ENCODE measurements at places on chromosomes 5 and 9. TPM values are rescaled to one million over a fixed set of nuclear protein-coding genes. Genes with fewer than 3 reads are reported as not detected.

Gene SHOC1
- total RNA-seq, result 0.55 TPM

GRCh38 chr5:139076111-139076510 lies 122.1 kb downstream of the SIL1 start:
- peaks cover 33% of the 10 kb centered on the region for H3K4me1 ChIP-seq
- H3K4me3 ChIP-seq, result no peak overlapping the region
- no peaks in the 10 kb centered on the region for H3K36me3 ChIP-seq
- H3K27me3 ChIP-seq, result no peaks in the 10 kb centered on the region
- peak overlapping the region; percentile 71 for H3K27ac ChIP-seq

Gene DOCK2
- 3.9 TPM for total RNA-seq

Gene PCDHAC1
- 0.67 TPM for total RNA-seq

DNA sequence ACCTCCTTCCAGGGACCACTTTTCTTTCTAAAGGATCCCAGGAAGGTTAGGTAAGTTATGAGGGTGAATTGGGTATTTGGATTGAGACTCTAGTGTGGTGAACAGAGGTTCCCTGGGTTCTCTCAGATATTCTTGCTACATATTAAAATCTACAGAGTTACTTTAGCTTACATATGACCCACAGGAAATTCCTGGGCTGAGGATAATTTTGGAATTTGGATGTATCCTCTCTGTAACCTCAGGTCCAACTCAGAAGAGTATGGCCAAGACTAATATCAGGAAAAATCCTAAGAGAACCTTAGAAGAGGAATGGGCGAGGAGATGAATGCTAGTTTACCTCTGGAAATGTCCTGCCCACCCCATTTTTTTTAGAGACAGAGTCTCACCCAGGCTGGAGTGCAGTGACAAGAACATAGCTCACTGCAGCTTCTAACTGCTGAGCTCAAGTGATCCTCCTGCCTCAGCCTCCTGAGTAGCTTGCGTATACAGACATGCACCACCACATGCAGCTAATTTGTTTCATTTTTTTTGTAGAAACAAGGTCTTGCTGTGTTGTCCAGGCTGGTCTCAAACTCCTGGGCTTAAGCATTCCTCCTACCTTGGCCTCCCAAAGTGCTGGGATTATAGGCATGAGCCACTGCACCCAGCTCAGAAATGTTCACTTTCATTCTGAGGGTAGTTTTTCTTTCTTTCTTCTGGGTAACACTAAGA lies 196.4 kb downstream of the ARHGEF28 start:
- peaks cover 18% of the 10 kb centered on the region for H3K4me1 ChIP-seq
- no peaks in the 10 kb centered on the region for H3K27me3 ChIP-seq
- DNase-seq, result no peak

- peaks cover 7% of the 10 kb centered on the region for H3K36me3 ChIP-seq
- no peak for DNase-seq
- H3K4me1 ChIP-seq, result no peaks in the 10 kb centered on the region
Measured at GRCh38 chr9:128335161-128335560, 5.2 kb upstream of the SLC27A4 start.

DNA sequence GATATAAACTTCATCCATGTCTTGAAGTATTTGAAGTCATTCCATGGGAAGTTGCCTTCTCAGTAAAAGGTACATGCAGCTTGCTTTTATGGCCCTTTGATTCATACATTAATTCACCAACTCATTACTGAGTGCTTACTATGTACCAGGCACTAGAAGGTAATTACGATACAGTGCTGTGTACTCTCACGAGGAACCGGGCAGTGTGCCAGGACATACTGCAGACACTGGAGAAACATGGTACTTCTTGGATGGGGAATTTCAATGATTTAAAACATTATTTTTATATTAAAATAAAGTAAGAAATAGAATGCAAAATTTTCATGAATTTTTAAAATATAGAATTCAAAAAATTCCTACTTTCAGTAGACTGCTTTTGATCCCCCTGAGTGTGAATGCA lies 71.4 kb upstream of the WDR41 start:
- H3K27me3 ChIP-seq, result peaks cover 22% of the 10 kb centered on the region
- H3K4me3 ChIP-seq, result no peak overlapping the region
- no peak overlapping the region for H3K27ac ChIP-seq
- DNase-seq, result no peak
- no peaks in the 10 kb centered on the region for H3K4me1 ChIP-seq

GRCh38 chr5:3116366-3116765 lies 364.9 kb upstream of the IRX2 start:
- peaks cover 14% of the 10 kb centered on the region for H3K27me3 ChIP-seq
- H3K4me3 ChIP-seq, result no peak overlapping the region
- H3K4me1 ChIP-seq, result no peaks in the 10 kb centered on the region
- DNase-seq, result no peak

GRCh38 chr5:89878140-89879132 lies 531.1 kb downstream of the CETN3 start:
- H3K27ac ChIP-seq, result no peak overlapping the region
- no peaks in the 10 kb centered on the region for H3K36me3 ChIP-seq
- no peak overlapping the region for H3K4me3 ChIP-seq
- no peaks in the 10 kb centered on the region for H3K27me3 ChIP-seq
- H3K4me1 ChIP-seq, result no peaks in the 10 kb centered on the region

DNA sequence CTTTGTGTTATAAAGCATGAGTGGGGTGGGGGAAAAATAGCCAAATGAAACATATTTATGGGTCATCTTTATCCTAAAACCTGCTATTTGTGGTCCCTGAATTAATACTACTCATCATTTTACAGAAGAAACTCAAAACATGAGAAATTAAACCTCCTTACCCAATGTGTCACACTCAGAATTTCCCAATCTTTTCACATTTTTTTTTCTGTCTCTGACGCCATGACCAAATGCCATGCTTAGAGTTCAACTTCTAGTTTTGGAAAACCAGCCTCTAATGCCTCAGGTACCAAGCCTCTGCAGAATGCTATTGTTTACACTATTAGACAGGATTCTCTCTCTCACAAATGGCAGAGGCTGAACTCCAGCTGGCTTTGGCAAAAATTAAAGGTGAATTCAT lies 505.5 kb upstream of the WWC1 start:
- no peaks in the 10 kb centered on the region for H3K36me3 ChIP-seq
- DNase-seq, result no peak
- peak overlapping the region; percentile 49 for H3K27ac ChIP-seq
- no peak overlapping the region for H3K4me3 ChIP-seq
- no peaks in the 10 kb centered on the region for H3K27me3 ChIP-seq

DNA sequence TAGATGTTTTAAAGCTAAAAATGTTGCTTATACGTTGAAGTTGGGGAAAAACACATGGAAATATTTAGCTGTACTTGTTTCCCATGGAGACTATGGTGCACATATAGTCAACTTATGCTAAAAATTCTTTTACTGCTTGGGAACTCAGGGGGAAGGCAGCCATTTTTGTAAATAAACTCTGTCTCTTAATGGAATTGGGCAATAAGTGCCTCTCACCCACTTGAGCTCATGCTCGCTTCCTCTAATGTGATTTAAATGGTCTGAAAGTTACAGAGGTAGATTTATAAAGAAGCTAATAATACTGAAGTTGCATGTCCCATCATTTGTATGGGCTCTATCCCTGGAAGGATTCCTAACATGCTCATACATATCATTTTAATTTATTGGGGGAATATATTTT lies 523.8 kb downstream of the RASEF start:
- H3K27me3 ChIP-seq, result no peaks in the 10 kb centered on the region
- H3K4me3 ChIP-seq, result no peak overlapping the region
- DNase-seq, result no peak
- H3K36me3 ChIP-seq, result no peaks in the 10 kb centered on the region

DNA sequence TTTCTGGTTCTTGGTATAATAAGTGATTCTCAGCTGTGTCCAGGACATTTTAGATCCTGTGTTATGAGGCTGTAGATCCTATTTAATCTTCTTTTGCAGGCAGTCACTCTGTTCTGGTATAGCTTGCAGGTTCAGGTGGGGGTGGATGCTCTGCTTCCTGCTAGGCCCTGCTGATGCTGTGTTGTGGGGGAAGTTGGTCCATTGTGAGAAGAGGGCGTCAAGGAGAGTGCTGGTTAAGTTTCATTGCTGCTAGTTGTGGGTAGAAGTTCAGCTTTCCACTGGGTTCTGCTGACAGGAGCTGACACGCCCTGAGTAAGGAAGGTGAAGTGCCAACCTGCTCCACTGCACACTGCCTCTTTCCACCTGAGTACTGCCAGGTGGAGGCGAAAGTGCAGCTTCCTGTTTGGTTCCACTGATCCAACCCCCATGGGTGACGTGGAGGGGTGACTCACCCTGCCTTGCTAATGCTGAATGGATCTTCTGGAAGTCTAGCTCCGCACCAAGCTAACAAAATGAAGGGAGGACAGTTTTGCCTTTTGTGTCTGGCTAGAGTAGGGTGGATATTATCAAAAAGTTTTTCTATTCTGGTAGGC lies 16.3 kb downstream of the NMRK1 start:
- H3K4me3 ChIP-seq, result no peak overlapping the region
- H3K4me1 ChIP-seq, result peaks cover 5% of the 10 kb centered on the region
- H3K36me3 ChIP-seq, result peaks cover 4% of the 10 kb centered on the region

GRCh38 chr5:170319301-170319700 lies 21.7 kb upstream of the LCP2 start:
- H3K36me3 ChIP-seq, result no peaks in the 10 kb centered on the region
- H3K4me3 ChIP-seq, result no peak overlapping the region
- no peaks in the 10 kb centered on the region for H3K27me3 ChIP-seq
- H3K4me1 ChIP-seq, result peaks cover 10% of the 10 kb centered on the region

GRCh38 chr5:38757451-38758245 lies 88.2 kb upstream of the OSMR start:
- no peaks in the 10 kb centered on the region for H3K36me3 ChIP-seq
- H3K27me3 ChIP-seq, result no peaks in the 10 kb centered on the region
- no peak for DNase-seq
- no peak overlapping the region for H3K4me3 ChIP-seq

DNA sequence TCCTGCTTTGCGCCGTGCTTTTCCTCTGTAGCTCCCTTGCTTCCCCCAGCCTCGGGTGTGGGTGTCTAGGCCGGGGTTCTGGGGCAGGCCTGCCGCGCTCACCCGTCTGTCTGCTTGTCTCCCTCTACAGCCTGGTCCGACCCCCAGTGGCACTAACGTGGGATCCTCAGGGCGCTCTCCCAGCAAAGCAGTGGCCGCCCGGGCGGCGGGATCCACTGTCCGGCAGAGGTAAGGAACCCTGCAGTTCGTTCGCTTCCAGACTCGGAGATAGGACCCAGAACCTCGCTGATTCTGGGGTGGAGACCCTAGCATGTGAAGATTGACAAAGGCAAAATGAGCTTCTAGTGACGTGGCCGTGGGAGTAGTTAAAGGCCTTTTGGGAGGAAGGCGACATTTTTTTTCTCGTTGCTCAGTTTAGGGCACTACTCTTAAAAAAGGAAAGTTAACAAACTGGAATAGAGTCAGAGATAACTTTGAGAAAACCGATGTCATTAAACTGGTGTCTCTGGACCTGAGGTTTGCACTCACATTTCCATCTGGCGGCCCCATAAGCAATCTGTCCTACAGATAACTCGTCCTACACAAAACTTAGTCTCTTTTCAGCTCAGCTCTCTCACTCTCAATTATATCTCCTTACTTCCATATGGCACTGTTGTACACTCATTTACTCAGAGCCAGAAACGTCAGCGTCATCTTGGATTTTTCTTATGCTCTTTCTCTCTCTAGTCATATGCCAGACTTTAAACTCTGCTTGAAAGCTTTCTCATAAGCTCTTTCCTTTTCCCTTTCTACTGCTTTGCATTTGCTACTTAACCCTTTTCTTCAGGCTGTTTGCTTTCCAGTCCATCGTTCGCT lies 561 bp downstream of the SEC61B start:
- H3K36me3 ChIP-seq, result no peaks in the 10 kb centered on the region
- H3K27me3 ChIP-seq, result no peaks in the 10 kb centered on the region
- peak overlapping the region; percentile 91 for H3K4me3 ChIP-seq
- no peak for DNase-seq
- H3K27ac ChIP-seq, result peak overlapping the region; percentile 95

DNA sequence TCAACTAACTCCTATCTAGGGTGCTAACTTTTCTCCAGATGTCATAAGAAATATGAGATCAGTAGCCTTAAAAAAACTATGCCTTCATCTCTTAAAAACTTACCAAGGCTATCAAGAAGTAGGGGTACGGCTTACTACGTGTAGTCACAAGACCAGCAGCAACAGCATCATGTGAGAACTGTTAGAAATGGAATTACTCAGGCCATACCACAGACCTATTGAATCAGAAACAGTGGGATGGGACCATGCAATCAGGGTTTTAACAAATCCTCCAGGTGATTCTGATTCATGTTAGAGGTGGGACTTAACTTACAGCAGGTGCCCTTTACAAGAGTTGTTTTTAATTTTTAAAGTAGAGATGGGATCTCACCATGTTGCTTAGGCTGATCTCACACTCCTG lies 4.6 kb downstream of the IFNE start:
- no peaks in the 10 kb centered on the region for H3K36me3 ChIP-seq
- H3K27me3 ChIP-seq, result no peaks in the 10 kb centered on the region
- DNase-seq, result no peak
- H3K4me3 ChIP-seq, result no peak overlapping the region
- H3K4me1 ChIP-seq, result no peaks in the 10 kb centered on the region
- H3K27ac ChIP-seq, result no peak overlapping the region

Gene RNF183
- total RNA-seq, result not detected

DNA sequence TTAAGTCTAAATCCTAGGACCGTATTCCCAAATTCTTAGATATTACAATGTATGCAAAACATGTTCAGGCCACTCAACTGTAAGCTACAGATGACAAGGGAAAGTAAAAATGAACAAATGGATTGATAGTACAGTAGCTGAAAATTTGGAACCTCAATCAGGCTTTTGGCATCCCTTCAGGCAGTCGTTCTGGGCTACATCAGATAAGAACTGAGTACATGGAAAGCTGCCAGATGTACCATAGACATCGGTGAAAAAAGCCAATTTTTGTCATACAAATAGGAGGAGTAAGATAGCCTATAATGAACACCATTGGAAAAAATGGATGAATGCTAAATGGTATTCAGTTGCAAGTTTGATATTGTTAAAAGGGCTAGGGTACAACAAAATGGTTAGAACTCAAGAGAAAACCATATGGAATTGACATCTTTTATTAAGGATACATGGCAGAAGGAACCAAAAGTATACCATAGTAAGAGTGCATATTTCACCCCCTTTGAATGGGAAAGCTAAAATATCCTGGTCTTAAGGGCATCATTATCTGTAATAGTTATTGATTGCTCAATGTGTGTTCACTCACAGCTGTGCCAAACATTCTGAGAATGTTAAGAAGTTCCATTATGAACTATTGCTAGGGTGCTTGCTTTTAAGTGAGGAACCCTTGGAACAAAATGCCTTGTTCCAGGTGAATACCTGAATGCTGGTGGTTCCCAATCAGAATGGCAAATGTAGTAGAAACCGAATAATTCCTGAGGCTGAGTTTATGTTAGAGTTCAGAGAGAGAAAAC lies 86.4 kb downstream of the NR3C1 start:
- H3K4me3 ChIP-seq, result no peak overlapping the region
- no peak overlapping the region for H3K27ac ChIP-seq
- peaks cover 5% of the 10 kb centered on the region for H3K4me1 ChIP-seq
- no peaks in the 10 kb centered on the region for H3K27me3 ChIP-seq
- DNase-seq, result peak; percentile 26
- H3K36me3 ChIP-seq, result no peaks in the 10 kb centered on the region

GRCh38 chr5:127228540-127229184 lies 61.9 kb upstream of the MEGF10 start:
- H3K27ac ChIP-seq, result no peak overlapping the region
- no peaks in the 10 kb centered on the region for H3K36me3 ChIP-seq
- no peaks in the 10 kb centered on the region for H3K27me3 ChIP-seq
- DNase-seq, result no peak
- H3K4me1 ChIP-seq, result no peaks in the 10 kb centered on the region
- H3K4me3 ChIP-seq, result no peak overlapping the region

- H3K4me1 ChIP-seq, result peaks cover 96% of the 10 kb centered on the region
- no peak overlapping the region for H3K4me3 ChIP-seq
- H3K27me3 ChIP-seq, result no peaks in the 10 kb centered on the region
- no peak for DNase-seq
- H3K27ac ChIP-seq, result no peak overlapping the region
- H3K36me3 ChIP-seq, result no peaks in the 10 kb centered on the region
Measured at GRCh38 chr9:125758986-125759763, 12.0 kb downstream of the PBX3 start.
